ENCODE measurements at places on chromosomes 7 and 10.

DNA sequence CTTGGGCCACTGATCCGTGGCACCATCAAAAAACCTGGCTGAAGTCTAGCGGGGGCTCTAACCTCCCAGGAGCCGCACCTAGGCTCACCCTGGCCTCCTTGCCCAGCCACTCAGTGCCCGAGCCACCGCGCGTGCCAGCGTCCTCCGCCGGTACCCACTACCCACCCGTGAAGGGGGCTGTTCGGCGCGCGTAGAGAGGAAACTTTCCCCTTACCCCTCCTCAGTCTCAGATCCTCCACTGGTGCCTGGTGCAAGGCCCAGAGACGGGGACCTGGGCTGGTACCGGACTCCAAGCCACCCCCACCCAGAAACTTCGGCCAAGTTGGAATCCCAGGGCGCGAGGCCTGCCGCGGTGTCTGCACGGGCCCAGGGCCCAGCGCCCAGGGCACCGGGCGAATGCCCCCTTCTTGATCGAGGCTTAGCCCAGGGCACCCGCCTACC is 3.5 kb upstream of the EBF3 start:
- no peak for DNase-seq

DNA sequence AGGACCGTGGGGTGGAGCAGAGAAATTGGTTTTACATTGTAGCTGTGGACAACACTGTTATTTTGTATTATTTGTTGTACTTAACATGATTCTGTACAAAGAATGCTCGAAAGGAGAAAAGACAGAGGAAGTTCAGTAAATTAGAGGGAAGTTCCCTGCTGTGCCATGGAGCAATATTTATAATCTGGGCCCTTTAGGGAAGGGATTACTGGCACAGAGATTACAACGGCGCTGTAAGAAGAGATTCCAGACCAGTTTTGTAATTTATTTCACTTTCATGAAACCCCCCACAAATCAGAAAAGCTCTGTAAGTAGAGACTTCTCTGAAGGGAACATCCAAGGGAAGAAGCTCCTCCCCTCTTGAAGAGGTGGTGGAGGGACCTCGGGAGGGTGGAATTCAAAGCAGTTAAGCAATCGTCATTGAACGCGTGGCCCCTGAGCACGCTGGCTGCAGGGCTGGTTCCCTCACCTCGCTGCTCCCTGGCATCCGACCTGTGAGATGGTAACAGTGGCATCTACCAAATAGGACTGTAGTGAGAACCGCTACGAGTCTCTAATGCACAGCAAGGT is 113.5 kb downstream of the KLF6 start:
- no peak for DNase-seq

DNA sequence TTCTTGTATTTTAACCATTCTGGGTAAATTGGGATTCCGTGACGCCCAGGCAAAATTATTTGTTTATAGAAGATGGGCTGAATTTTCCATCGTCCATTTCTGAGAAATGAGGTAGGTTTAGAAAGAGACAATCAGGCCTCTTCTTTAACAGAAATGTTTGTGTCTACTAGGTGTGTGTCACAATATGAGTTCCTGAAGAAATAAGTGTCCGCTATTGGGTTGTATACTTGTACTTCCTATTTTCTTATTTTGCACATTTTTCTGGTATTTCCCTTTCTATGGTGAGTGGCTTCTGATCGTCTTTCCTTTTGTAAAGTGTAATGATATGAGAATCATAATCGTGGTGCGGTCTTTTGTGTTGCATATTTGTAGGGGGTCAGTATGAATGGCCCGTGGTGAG is 83.9 kb downstream of the TCF7L2 start:
- DNase-seq: no peak

- no peak for DNase-seq
These were observed 60.1 kb downstream of the CARD11 start for GRCh38 chr7:2983586-2983985.

GRCh38 chr7:77811516-77812289 is 13.1 kb downstream of the PHTF2 start:
- DNase-seq: no peak

DNA sequence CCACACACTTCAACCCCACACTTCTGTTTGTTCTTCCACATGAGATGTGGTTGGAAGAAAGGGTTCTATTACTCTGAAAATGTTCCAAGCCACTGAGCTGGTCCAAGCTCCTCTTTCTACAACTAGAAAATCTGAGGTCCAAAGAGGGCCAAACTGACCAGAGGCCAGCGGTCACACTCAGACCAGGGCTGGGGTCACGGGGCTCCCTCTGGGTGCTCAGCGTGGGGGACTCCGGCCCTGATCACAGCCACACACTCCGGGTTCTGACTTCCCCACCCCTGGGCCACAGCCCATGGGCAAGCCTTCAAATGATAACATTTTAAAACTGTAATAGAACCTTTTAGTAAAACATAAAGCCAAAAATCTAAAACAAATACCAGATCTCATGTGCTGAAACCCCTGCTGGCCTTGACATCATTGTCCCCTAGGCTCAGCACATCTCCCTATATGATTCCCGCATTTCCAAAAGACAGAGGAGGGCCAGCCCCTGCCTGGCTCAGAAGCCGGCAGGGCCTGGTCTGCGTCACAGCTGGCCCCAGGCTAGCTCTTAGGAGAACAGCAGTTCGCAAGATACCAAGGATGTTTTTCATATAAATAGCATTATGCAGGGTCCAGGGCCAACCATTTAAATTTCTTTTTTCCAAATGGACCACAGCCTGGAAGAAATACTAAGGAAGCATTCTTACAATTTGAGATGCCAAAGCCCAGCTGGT is 3.3 kb downstream of the CRYGN start:
- DNase-seq: no peak

DNA sequence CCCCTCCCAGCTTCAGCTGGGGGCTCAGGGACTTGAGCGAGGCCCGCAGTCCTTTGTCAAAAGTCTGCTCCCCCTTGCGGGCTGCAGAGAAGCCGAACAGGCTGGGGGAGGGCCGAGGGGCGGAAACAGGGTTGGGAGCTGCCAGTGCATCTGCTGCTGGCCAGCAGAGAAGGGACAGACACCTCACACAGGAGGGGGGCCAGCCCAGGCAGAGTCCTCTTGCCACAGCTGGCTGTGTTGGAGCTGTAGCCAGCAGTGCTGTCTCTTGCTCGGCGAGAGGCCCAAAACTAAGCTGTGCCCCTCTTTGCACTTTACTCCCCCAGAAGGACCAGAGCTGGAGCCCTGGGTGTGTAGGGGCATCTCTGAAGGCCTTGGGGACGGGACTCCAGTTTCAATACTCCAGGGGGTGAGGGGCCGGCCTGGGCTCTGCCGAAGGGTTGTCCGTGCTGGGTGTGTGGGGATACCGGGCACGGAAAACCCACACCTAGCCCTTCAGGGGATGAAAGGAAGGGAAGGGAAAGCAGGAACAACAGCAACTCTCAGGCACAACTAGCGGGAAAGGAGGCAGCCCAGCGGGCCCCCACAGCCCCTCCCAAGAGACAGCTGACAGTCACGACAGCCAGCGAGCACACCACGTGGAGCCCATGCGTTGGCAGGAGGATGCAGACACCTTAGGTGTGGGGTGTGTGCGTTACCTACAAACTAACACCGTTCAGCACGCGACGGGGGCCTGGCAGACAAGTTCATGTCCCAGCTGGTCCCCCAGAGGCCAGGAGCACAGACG is 17.8 kb downstream of the YKT6 start:
- no peak for DNase-seq

DNA sequence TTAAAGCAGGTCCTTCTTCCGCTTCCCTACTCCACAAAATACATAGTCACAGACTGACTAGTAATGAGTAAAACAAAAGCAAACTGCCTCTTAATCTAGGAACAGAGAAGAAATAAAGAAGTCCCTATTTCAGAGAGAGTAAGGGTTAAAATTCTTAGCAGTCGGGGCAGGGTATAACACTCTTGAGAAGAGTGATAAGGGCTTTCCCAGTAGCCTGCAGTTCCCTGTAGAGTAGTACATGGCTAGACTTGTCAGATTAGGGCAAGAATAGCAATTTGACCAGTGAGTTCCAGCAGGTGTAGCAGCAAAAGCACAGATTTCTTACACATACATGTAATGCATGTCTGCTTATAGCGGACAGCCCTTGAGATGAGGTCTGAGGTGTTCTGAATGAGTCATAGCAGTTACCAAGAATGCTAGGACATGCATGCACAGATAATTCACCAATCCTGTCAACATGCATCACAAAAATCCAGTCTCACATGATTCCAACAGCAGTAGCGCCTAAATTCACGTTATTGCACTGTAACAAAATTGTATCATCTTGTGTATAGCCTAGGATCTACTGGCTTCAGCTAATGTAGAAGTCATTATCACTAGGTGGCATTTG is 40.7 kb downstream of the BTRC start:
- peak; percentile 20 for DNase-seq

GRCh38 chr7:117825132-117825531 is 48.1 kb downstream of the CTTNBP2 start:
- no peak for DNase-seq

DNA sequence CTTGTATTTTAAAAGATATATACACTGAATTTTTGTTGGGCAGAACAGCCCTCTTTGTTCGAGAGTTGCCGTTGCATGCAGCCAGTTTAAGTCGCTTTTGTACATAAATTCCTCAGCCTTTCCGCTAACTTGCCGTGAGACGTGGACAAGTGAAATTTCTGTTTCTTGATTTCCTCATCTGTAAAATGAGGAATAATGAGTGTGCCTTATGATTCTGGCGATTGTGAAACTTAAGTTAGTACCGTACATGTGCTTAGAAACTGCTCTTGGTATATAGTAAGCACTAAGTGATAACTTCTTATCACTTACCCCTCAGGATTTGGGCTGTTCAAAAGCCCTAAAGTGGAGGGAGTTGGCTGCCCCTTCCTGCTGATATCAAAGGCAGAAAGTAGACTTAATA is 1.4 kb downstream of the CCNJ start:
- no peak for DNase-seq

GRCh38 chr7:1247527-1248041 is 14.9 kb downstream of the UNCX start:
- no peak for DNase-seq

DNA sequence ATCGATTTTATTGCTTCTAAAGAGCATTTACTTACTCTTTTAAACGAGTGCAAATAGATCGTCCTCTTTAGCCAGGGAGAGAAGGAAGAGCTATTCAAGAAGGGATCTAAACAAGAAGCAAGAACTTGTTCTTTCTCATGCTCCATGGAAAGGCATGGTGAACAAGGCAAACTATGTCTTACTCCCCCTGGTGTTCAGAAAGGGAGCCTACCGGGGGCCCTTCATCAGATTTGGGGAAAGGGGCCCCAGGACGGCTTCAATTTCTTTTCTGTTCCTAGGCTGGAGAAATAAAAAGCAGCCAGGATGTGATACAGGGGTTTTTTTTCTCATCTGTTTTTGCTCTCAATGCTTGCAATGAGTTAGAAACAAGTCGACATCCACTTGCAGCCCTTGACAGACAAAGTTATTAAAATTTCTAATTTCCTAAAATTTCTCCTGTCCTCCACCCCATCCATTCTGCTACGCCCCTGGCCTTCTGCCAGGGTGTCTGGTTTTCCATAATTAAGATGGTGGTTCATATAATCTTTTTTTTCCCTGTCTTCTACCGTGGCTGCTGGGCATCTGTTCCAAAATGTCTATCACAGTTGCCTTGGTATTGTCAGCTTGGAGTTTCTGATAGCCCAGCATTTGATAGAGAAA is 214.4 kb downstream of the CREB5 start:
- no peak for DNase-seq

DNA sequence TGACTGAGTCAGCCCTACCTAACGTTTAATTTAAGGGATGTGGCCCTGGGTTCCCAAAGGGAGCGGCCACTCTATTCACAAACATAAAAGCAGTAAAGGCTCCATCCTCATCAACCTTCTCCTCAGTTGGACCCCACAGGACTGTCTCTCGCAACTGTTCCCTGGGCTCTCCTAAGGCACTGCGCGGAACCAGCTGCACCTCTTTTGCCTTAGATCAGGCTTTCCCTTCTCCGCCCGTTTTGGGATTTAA is 689 bp upstream of the GTPBP4 start:
- DNase-seq: no peak

DNA sequence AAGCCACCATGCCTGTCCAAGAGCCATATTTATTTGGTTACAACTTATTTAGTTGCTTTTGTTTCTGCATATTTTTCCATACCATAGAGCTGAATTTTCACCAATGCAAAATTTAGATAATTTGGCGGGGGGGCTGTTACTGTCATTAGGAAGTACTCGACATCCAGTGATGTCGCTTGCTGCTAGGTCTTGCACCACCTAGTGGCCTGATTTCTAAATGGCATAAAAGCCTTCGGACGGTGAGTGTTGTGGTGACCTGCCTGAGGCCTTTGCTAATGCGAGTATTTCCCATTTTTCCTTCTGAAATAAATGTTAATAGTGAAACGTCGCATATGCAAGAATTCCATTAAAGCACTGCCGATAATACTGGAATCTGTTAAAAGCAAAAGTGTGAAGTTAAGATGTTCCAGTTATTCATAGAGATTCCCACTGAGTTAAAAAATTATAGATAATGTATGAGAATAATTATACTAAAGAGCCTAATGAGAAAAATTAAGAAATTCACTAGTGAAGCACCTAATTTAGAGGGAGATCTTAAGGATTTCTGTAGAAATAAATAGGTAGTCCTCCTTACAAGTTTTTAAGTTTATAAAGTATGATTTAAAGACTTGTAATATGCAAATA is 86.1 kb upstream of the DNAJB6 start:
- DNase-seq: peak; percentile 47

GRCh38 chr10:75623310-75624093 is 192.1 kb downstream of the LRMDA start:
- DNase-seq: no peak

- no peak for DNase-seq
These were observed 335.3 kb downstream of the MAGI2 start for GRCh38 chr7:79118143-79118542.

DNA sequence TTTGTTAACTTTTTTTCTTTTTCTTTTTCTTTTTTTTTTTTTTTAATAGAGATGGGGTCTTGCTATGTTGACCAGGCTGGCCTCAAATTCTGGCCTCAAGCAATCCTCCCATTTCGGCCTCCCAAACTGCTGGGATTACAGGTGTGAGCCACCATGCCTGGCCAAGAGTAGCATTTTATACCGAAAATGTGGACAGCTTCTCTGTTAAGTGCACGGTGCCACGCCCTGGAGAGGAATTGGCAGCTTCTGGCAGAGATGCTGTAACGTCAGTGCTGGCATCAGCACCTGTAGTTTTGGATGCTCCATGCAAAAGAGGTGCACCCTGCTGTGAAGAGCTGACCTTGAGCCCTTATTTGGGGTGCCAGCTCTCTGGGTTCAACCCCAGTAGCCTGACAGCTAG is 18.2 kb downstream of the IL15RA start:
- DNase-seq: no peak

GRCh38 chr10:97822261-97822687 is 27.4 kb upstream of the GOLGA7B start:
- no peak for DNase-seq

DNA sequence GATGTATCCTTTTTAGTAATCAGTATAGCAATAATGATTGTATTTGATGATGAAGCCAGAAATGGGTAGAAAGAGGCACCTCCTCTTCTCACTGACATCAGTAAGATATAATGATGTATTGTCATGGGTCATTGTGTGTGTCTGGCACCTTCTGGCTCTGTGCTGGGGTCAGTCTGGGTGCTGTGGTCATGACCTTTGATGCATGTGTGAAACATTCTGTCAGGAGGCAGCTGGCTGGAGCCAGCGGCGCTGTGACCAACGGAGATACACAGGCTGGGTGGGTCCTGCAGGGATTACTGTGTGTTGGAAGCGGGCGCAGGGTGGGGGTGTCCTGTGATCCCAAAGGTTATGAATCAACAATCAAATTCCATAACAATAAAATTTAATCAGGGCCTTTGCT is 35.2 kb downstream of the EEPD1 start:
- DNase-seq: no peak

GRCh38 chr10:74156919-74157289 is 5.9 kb downstream of the ADK start:
- DNase-seq: no peak

Data from NCI-H2227 treated with DMSO at 0.1 percent for 48 hours (cell line).